Nucleus accumbens (tissue), 56 donors: ENCODE measurements at places on chromosomes 1 and 21.

GRCh38 chr1:199174336-199174735 is 535.5 kb downstream of the PTPRC start:
- no peak for DNase-seq

DNA sequence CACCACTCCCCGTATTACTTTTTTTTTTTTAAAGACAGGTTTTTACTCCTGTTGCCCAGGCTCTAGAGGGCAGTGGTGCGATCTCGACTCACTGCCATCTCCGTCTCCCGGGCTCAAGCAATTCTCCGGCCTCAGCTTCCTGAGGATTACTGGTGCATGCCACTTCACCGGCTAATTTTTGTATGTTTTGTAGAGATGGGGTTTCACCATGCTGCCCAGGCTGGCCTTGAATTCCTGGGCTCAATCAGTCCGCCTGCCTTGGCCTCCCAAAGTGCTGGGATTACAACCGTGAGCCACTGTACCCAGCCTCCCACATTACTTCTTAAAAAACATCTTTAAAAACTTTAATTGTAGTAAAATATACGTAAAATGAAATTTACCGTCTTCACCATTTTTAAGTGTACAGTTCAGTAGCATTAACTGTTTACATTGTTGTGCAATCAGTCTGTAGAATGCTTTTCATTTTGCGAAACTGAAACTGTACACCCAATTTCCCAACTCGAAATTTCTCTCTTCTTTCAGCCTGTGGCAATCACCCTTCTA is 77.0 kb downstream of the ZMYM4 start:
- DNase-seq, result no peak

DNA sequence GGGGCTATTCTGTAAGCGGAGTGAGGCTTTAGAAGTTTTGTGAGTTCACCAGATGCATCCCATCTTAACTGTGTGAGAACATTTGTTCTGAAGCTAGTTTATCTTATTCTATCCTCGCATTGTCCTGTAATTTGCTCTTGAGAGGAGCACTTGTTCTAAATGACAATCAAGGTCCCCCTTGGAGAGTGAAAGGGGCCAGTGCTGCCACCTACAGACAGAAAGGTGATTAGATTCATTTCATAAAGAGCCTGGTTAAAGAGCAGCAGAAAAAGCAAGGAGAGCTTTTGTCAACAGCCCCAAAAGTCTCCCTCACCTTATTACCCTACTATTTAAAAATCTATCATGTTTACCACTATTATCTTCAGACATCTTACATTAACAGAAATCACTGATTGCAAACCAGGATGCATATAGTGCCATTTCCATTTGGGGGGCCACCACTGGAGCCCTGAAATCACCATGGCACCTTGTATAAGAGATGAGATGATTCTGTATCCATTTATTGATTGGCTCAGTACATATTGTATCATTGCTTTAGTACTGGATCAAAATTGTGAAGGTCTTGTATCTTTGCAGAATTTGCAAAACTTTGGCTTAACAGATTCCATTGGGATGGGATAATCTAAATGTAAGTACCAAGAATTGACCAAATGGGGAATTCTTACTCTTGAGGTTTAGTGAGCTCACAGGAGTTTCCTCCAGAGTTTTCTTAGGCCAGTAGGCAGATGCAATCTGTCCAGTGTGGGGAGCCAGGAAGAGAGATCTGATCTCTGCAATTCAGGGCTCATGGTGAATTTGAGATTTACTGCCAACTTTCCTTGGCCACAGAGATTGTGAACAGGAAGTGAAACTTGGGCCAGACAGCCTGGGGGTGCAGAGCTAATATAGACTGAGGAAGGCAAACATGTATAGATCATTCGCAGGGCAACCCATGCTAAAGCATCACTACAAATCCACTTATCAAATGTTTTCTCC is 64.3 kb upstream of the TRABD2B start:
- peak; percentile 59 for DNase-seq

DNA sequence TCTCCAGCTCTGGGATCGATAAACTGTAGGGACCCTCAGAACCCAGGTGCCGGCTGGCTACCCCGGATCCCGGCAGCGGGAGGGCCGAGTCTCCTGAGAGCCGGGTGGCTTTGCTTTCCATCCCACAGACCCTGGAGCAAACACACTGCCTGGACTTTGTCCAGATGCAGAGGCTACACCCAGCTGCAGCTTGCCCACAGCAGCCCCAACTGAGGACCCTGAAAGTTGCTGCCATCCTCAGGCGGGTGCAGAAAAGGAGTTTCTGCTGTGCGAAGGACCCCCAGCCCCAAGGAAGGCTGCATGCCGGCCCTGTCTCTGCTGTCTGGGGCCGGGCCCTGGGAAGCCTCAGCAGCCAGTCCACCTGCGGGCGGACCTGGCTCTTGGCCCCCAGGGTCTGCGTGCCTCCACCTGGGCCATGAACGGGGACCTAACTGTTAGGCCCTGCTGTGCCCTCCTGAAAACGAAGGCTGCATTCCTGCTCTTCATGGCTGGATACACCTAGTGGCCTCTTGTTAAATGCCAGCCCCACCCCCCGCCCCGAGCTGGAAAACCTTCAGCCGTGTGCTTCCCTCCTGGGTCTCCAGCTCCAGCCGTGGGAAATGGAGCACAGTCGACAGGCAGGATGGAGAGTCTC is 97.5 kb upstream of the ARHGEF16 start:
- DNase-seq, result no peak

DNA sequence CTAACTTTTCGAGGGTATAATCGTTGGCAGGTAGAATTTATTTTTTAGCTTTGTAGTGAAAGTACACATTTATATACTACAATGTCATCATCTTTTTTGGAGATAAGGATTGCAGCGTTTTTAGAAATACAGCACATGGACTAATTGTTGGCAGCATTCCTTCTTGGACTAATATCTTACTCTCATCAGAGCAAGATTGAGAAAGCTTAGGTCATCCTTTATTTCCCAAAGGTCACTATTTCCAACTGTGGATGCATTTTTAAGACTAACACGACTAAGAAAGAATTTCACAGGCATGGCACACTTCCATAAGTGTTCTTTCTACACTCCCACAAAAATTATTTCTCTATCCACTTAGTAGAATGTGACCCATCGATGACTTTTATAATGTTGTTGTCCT is 732.3 kb downstream of the NCAM2 start:
- no peak for DNase-seq

DNA sequence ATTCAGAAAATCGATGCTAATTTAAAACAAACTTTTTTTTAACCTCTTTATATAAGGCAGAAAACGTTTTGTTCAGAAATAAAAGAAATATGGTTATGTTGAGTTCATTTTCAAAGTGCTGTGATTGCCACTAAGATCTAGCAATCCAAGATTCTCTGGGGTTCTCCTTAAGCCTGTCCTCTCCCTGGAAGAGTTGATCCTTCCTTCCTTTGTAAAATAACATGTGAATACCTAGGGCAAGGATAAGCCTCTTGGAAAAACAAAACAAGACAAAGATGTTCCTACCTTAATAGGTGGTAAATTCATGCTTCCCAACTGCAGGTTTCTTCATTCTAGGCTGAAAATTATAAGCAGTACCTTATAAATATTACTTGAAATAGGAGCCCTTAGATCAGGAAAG is 18.0 kb upstream of the FOXD3 start:
- no peak for DNase-seq

- no peak for DNase-seq
These were observed 32.1 kb upstream of the SLAMF9 start for GRCh38 chr1:159986093-159986492.
